Activated CD8-positive, alpha-beta T cell treated with anti-CD3 and anti-CD28 coated beads for 36 hours (primary cell): ENCODE measurements at places on chromosomes 1 and 21. TPM values are rescaled to one million over a fixed set of nuclear protein-coding genes. Genes with fewer than 3 reads are reported as not detected.

The APH1A gene
- total RNA-seq = 83.7 TPM

The ETV3L gene
- total RNA-seq = not detected

The GBP6 gene
- 0.61 TPM for total RNA-seq

The LRRC3 gene
- 1.8 TPM for total RNA-seq

The FNDC5 gene
- total RNA-seq = not detected

GRCh38 chr1:2583871-2584351 is 2.7 kb upstream of the PRXL2B start:
- peak; percentile 59 for DNase-seq

- DNase-seq = no peak
These were observed at the start of gene OR2AJ1 for GRCh38 chr1:247924868-247925267. Gene OR2AJ1 (plus strand): TSS chr1:247924889. CDS start chr1:247933769, 8,880 bp downstream.

GRCh38 chr1:230747890-230748800 is 957 bp downstream of the CAPN9 start:
- no peak for DNase-seq

GRCh38 chr1:53476579-53476978 is 17.4 kb downstream of the DMRTB1 start:
- no peak for DNase-seq

GRCh38 chr1:248225537-248225936 is 5.7 kb upstream of the OR2M4 start:
- DNase-seq = no peak

- DNase-seq = no peak
These were observed 1.2 kb downstream of the SCMH1 start for GRCh38 chr1:41240781-41241353.

GRCh38 chr1:25568834-25569596 is 25.6 kb downstream of the LDLRAP1 start:
- peak; percentile 77 for DNase-seq

DNA sequence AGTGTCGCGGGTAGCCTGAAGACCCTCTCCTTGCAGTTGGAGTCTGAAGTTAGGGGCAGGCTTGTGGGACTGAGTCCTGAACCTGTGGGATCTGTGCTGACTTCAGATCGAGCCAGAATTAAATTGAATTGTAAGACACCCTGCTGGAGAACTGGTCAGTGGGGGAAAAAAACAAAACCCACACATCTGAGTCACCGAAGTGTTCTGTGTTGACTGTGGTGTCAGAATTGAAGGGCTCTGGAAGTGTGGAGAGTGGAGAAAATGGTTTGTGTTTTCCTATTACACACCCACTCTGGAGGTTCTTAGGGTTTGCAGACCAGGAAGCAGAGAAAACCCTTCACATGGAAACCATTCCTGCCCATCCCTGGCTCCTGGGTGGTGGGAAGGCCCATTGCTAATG is 209.5 kb upstream of the GALNT2 start:
- no peak for DNase-seq

GRCh38 chr21:33149181-33149580 is 79.2 kb downstream of the OLIG1 start:
- DNase-seq = no peak

DNA sequence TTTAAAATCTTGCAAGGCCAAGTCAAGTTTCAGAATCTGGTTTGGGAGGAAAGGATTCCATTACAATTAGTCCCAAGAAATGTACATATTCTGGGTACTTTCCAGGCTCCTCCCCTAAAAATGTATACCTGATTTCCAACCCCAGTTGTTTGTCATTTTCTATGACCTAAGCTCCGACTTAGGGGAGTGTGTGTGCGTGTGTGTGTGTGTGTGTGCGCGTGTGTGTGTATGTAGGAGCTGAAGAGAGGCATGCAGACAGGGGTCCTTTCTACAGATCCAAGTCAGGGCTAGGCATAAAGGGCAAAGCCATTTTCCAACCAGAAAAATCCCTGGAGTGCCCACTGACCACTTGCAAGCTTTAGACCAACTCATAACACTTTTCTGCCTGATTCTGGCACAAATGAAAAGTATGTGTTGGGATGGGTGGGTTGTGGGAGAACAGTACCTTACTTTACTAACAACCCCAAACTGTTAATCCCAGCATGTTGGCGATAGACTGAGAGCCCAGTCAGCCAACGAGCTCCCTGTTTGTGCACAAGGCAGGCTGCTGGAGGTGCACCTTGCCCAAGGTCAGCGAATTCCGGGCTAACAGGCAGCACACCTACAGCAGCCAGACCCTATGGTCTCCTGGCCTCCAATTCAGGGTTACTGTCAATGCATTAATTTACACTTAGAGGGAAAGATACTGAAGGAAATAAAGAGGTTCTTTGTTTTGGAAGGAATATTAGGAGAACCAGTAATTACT is 1.7 kb downstream of the TRABD2B start:
- DNase-seq = no peak
